HT1080 (cell line): ENCODE measurements at places on chromosomes 6 and 20.

- no peak for DNase-seq
These were observed 219.8 kb downstream of the TFAP2A start for GRCh38 chr6:10194816-10195672.

GRCh38 chr6:147651249-147652063 is 143.0 kb downstream of the SAMD5 start:
- DNase-seq: peak; percentile 51

DNA sequence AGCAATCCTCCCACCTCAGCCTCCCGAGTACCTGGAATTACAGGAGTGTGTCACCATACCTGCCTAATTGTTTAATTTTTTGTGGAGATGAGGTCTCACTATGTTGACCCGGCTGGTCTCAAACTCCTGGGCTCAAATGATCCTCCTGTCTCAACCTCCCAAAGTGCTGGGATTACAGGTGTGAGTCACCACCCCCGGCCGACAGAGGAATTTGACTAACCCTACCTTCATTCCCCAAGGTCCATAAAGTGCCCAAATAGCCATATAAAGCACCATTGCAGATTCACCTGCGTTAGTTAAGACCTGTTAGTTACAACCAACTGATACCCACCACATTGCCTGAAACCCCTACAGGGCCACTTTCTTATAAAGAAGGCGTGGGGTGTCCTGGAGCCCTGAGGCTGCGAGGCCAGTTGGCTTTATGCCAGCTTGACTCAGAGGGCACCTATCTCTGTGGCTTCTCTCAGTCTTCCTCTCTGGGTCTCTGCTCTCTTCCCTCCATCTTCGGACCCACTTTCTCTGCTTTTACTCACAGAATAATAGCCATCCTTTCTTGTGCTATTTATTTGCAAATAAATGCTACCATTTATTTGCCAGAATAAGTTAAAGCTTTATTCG is 65.6 kb downstream of the SLC2A10 start:
- no peak for DNase-seq

DNA sequence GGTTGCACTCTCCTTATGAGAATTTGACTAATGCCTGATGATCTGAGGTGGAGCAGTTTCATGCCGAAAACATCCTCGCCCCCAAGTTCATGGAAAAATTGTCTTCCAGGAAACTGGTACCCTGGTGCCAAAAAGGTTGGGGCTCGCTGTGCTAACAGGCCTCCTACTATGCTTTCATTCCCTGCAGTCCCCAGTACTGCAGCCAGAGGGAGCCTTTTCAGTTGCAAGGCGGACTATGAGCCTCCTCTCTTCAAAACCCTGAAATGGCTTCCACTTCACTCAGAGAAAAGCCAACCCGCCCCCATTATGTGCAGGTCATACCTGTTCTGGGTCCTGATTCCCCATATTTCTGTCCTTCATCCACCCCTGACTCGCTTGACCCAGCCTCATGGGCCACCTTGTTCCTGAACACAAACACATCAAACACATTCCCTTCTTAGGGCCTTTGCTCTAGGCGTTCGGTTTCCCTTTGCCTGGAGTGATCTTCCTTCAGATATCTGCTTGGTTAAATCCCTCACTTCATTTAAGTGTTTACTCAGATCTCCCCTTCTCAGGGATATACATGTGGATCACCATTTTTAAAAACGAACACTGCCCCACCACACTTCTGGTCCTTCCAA is 173.7 kb downstream of the PHACTR1 start:
- DNase-seq: no peak

- no peak for DNase-seq
These were observed 27.2 kb downstream of the ARID1B start for GRCh38 chr6:156804402-156804801.

DNA sequence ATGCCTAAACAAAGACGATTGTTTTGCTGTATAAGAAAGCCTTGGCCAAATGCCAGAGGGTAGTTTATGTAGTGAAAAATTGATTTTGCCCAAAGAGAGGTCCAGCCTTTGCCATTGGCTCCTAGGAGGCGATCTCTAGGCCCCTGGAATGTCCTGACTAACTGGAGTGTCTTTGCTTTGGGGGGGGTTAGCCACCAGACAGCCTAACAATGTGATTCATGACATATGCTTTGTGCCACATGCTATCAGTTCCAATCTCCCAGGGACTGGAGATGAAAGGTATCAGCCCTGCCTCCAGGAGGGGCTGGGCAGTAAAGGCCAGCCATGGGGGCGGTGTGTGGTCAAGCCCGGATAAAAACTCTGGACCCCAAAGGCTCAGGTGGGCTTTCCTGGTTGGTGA is 32.7 kb upstream of the TUBB2A start:
- DNase-seq: no peak

DNA sequence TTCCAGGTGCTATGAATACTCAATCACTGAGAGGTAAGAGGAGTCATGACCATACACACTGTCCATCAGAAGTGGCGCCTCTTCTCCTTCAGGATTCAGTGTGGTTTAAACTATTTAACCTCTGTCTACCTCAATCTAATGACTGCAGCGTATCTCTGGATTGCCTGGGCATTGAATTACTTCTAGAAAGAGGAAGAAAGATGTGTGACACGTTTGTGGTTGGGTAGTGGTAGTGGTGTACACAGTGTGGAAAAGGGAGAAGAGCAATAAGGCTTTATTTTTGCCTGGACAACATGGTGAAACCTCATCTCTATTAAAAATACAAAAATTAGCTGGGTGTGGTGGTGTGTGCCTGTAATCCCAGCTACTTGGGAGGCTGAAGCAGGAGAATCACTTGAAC is 38.0 kb upstream of the ECHDC1 start:
- no peak for DNase-seq

GRCh38 chr6:169959136-169960002 is 207.9 kb downstream of the ERMARD start:
- DNase-seq: no peak

DNA sequence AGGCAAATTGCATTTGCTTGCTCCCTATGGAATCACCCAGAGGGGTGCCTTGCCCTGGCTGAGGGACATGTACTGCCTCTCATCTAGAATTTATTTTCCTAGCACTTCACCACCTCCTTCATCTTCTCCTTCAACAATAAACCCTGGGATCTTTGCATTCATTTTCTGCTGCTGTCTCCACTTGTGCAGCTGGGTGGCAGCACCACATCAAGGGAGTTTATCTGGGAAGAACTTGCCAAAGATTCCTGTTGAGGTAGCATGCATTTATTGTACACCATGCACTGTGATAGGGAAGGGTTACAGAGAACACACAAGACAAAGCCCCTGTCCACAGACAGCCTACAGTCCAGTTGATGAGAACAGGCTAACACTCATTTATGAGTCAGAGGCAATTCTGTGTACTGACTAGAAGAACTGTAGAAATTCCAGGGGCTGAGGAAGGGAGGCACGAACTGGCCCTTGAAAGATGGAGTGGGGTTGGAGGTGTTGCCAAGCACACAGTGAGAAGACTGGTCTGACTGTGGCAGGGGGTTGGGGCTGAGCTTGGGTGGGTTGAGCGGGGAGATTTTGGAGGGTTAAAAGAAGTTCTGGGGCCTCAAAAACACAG is 17.5 kb downstream of the C20orf173 start:
- DNase-seq: peak; percentile 37

GRCh38 chr6:152642578-152643375 is 5.6 kb upstream of the SYNE1 start:
- DNase-seq: peak; percentile 65

DNA sequence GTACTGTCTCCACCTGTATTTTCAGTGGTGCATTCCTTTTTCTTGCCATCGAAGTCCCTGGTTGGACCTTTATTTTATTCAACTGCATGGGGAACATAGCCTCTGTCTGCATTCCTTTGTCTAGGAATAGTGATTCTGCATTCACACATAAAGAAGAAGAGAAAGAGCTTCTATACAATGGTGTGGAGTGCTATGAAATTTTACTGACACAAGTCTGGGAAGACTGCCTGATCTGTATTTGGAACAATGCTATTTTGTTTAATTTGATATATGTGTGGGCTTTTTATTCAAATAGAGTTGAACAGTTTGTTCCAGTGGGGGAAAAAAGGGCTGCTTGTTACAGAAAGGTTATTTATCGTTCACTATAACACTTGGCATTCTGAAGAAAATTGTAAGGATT is 375.7 kb upstream of the POU3F2 start:
- DNase-seq: no peak

GRCh38 chr6:490251-491037 is 98.9 kb downstream of the IRF4 start:
- no peak for DNase-seq

DNA sequence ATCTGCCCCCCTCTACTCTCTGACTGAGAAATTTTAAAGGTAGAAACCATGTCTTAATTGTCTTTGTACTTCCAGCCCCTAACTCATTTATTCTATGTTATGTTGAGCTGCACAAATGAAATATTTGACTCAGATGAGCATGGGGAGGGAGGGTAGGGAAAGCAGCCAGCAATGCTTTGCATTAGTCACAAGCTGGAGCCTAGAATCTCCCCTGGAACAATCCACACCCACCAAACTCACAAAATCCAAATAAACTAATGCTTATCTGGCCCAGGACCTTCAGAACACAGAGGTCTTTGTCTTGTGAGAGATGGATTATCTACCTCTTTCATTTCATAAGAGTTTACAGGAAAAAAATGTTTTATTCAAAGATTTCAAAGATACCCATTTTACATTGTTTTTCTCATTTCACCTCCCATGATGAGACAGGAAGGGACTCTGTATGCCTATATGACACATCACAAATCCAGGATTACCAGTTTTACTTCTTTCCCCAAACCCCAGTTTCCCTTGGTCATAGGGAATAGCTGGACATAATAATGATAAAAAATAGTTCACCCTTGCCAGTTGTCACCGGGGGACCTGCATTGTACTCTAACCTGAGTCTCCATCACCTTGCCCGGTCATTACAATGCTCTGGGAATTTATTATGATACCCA is 466.9 kb downstream of the KIF16B start:
- DNase-seq: peak; percentile 17

- peak; percentile 36 for DNase-seq
These were observed 198.6 kb upstream of the THBS2 start for GRCh38 chr6:169452117-169452868.

GRCh38 chr20:12925863-12926793 is 82.6 kb upstream of the SPTLC3 start:
- no peak for DNase-seq

- DNase-seq: no peak
These were observed 1.3 kb upstream of the UTRN start for GRCh38 chr6:144283646-144284477.

- no peak for DNase-seq
These were observed 168.3 kb upstream of the STXBP5 start for GRCh38 chr6:147035886-147036285.

DNA sequence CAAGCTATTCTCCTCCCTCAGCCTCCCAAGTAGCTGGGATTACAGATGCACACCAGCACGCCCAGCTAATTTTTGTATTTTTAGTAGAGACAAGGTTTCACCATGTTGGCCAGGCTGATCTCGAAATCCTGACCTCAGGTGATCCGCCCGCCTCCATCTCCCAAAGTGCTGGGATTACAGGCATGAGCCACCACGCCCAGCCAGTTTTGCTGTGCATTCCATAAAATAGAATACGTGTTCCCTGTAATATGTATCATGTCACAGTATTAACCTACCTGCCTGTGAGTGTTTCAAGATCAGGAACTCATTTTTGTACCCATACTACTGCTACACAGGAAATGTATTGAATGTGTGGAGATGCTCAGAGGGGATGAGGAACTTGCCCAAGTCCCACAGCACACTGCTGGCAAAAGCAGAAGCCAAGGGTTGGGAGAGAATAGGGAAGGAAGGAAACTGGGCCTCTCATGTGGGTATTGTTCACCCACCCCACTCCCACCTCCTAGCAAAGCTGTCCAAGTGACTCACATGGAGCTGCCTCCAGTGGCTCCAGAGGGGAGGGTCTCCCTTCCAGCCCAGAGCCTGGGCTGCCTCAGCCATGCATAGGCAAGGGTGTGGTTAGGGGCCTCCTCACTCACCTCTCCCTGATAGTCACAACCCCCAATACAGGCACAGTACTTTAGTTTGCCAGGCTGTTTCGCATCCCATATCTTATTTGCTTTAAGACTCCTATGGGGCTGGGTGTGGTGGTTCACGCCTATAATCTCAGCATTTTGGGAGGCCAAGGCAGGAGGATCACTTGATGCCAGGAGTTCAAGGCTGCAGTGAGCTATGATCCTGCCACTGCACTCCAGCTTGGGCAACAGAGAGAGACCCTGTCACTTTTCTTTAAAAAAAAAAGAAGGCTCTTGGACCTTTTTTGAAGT is 9.4 kb downstream of the HM13 start:
- DNase-seq: peak; percentile 64

- no peak for DNase-seq
These were observed 26.7 kb upstream of the NNAT start for GRCh38 chr20:37494301-37494700.

DNA sequence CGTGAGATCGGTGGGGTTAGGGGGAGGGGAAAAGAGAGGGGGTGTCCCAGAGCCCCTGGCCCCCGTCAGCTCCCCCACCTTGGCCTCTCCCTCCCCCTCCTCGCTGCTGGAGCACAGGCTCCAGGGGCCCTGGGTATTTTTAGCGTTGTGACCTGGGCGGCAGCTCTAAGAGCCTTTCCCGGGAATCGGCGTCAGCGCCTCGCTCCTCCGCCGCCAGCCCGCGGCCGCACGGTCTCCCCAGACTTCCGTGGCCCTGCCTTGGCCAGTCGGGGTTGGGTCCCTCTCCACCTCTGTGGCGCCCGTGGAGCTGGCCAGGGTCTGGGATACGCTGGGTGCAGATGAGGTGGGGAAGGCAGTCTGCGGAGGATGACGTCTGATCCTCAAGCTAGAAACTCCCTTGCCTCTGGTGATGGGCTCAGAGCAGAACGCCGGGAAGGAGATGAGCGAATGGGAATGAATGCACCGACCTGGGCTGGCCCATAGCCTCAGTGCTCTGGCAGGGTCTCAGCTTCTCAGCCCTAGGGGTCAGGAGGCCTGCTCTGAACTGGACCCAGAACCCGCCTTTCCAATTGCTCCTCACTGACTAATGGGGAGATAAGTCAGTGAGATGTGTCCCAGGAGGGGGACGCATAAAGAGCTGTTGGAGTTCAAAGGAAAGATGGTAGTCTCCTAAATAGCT is 883 bp upstream of the DBNDD2 start:
- DNase-seq: no peak

GRCh38 chr6:158939255-158940159 is 60.5 kb downstream of the RSPH3 start:
- DNase-seq: no peak

- DNase-seq: no peak
These were observed 52.1 kb downstream of the YTHDF1 start for GRCh38 chr20:63163596-63164483.

DNA sequence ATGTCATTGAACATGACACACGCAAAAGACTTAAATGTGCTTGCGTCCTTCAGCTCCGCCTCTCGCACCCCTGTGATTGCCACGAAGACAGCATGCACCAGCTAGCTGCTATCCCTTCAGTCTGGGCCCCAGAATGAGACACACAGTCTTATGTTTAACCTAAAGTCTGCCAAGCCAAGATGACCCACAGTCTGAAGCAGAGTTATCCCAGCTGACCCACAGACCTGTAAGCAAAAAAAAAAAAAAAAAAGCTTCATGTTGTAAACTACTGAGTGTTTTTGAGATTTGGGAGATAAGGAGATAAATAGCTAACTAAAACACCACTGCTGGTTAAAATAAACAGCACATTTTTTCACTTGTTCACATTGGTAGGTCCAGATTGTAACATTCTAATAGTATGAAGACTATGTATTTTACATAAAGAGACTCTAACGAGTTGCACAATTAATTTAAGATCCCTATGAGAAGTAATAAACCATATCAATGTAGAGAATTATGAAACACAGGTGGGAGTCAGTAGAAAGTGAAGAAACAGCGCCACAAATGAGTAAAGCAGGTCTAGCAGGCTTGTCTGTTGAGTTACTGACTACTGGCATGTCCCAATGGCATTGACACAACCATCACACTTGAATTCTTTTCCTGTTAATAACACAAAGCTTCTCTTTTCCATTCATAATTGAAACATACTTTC is 47.4 kb upstream of the CCDC28A start:
- DNase-seq: no peak
